ENCODE measurements at places on chromosomes 13 and 19.

- DNase-seq = no peak
Observed at GRCh38 chr13:50401721-50402465, 386.6 kb downstream of the KCNRG start.

DNA sequence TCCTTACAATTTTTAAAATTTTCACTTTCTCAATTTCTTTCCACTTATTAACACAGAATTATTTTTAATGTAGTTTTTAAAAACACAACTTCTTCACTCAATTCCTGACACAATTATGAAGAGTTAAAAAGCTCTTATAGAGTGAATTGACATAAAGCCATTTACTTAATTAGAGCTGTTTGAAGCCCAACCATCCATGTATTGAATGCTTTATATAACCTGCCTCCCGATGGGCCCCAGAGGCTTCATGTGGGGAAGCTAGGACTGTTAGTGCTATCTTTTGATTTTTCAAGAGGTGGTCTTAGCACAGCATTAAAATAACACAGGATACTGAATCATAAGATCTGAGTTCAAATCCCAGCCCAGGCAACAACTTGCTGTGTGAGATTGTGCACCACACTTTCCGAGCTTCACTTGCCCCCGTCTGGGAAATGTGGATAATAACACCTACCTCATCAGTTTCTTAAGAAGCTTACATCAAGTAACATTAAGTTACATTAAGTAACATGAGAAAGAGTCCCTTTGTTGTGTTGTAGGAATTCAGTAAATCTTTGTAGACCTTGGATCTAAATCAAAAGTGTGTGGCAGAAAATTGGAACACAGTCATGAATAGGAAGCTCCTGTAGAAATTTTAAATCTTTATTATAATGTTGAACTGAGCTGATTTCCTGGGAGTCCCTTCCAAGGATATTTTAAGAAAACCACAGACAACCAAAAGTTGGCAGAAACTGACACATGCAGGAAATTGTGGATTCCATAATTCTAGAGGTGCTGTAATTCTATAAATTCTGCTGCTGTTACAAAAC lies 5.5 kb upstream of the ENOX1 start:
- no peak for DNase-seq

DNA sequence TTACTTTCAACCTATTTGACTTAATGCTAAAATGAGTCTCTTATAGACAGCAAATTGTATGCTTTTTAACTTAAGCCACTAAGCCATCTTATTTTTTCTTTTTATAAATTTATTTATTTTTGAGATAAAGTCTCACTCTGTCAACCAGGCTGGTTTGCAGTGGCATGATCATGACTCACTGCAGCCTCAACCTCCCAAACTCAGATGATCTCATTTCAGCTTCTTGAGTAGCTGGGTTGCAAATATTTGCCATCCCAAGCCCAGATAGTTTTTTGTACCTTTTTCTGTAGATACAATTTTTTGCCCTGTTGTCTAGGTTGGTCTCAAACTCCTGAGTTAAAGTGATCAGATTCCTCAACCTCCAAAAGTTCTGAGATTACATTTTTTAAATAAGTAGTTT lies 27.1 kb downstream of the ZNF714 start:
- no peak for DNase-seq

GRCh38 chr19:35673121-35673804 lies 6.9 kb downstream of the UPK1A start:
- peak; percentile 96 for DNase-seq

GRCh38 chr13:34555988-34556387 lies 386.1 kb upstream of the NBEA start:
- DNase-seq = no peak

DNA sequence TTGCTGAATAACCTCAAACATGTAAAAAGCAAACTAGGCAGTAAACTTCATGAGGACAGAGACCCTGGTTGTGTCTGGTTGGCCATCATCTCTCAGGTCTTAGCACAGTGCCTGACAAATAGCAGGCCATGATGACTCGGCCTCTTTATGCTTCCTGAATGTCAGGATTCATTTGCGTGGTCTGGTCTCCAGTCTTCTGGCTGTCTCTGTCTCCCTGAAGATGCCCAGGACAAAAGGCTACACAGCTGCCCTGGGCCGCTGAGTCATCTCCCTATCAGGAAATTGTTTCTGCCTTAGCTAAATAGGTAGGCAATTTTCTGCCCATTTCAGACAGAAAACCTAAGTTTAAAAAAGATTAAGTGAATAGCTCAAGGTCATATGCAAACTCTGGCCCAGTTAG lies 84.1 kb upstream of the FNDC3A start:
- DNase-seq = no peak

- no peak for DNase-seq
Observed at GRCh38 chr13:20828539-20829364, 55.0 kb upstream of the EEF1AKMT1 start.

DNA sequence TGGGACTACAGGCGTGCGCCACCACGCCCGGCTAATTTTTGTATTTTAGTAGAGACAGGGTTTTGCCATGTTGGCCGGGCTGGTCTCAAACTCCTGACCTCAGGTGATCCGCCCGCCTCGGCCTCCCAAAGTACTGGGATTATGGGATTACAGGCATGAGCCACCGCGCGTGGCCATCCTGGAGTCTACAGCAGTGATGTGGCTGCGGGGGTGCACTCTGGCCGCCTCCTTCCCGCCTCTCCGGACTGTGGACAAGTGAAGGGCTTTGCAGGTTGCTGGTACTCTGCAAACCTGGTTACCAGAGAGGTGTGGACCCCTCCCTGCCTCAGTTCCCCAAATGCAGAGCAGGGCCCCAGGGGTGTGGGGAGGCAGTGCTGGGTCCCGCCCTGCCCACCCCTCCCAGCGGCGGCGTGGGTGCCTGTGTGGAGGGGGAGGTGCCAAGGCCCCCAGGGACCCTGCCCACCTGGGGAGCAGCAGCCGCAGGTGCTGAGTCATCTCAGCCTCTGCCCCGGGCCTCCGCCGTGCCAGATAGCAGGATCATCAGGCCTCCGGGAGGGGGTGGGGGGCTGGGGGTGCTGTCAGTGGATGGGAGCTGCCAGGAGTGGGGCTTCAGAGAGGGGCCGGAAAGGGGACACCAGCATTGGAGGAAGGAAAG lies 23.1 kb downstream of the ARID3A start:
- DNase-seq = no peak

GRCh38 chr13:73733706-73734105 lies 400.5 kb downstream of the KLF12 start:
- no peak for DNase-seq

GRCh38 chr13:52969373-52969772 lies 59.2 kb upstream of the OLFM4 start:
- DNase-seq = no peak

DNA sequence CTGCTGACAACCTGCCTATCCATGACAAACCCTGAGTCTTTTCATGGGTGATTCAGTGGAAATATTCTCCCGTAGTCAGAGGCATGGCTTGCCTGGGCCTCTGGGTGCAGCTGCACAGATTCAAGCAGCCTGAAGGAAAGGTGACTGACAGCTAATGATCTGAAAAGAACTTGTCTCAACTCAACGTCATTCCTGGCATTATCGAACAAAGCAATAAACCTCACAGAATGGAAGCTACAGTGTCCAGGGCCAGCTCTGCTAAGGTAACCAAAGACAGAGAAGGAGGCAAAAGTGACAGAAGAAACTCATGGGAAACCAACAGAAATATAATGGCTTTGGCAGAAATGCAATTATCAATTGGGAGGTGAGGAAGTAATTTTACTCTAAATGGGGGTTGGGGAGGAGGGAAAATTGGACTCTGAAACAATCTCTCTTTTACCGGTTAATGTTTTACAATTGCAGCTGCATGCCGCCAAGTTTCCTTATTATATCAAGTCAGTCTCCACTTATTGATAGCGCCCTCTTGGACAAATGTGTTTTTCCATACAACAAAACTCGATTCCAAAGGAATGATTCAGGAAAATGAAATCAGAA lies 12.9 kb downstream of the STARD13 start:
- no peak for DNase-seq

DNA sequence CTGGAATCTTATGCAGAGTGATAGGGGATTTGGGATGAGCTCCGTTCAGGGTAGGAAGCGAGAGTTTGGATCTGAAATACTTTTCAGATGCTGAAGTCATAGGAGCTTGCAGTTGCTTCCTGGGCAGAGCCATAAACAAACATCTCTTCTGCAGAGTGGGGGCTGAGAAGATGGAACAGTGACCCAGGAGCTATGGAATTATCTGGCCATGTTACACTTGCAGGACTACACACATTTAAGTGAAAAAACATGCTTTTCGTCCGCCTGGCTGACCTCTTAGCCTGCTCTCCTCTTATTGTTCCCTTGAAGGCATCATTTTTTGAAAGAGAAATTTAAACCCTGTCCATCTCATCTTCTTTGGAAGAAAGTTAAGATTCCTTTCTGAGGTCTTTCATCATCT lies 40.7 kb downstream of the PSG11 start:
- DNase-seq = no peak

GRCh38 chr19:28519218-28519779 lies 693.7 kb downstream of the UQCRFS1 start:
- DNase-seq = no peak

- no peak for DNase-seq
Observed at GRCh38 chr13:92827503-92827902, 399.1 kb upstream of the GPC6 start.

- DNase-seq = no peak
Observed at GRCh38 chr13:113666951-113667701, at the start of gene GRK1. TSS of gene GRK1 (plus strand) at chr13:113667219. CDS start at chr13:113667387, 168 bp downstream.

DNA sequence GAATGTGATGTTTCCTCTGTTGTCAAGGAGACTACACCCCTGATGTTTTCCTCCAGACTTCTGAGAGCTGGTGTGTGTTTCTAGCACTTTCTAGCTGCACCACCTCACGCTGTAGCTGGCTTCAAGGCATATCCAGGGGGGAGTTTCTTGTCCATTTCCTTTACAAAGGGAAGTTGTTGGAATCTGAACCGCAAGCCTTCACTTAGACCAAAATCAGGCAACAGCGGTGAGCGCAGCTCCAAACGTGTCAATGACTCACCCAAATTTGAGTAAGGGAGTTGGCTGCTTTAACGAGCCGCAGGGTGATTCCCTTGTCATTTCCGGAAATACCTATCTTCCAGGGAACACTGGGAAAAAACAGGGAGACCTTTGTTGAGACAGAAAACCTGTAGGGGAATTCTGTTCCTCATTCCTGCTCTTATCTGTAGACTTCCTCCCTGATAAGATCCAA lies 2.5 kb downstream of the LDLR start:
- DNase-seq = no peak

DNA sequence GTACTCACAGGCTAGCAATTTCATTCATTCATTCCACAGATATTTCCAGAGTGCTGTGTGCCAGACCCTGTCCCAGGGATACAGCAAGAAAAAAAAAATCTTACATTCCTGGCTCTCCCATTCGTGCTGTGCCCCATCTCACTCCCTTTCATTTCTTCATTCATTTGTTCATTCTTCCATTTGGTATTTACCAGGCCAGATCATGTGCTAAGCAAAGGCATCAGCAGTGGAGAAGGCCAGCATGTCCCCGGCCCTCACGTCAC lies 2.3 kb downstream of the MAP3K10 start:
- no peak for DNase-seq

GRCh38 chr19:46466536-46467196 lies 4.7 kb downstream of the PNMA8A start:
- no peak for DNase-seq

DNA sequence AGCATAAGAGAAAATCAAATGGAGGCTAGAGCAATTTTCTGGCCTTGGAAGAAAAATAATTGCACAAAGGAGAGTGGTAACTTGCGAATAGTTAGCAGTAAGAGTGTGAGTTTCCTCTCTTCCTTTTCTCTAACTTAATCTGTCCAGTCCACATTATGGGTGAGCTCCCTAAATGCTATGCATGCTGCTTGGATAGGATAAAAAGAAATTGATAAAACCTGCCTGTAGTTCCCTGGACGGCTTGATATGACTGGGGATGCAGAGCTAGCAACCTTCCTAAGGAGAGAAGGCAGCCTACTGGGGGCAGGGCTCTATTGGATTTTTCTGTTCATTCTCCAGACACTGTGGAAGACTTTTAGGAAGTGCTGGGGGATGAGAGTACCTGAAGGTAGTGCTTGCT lies 311.3 kb downstream of the LMO7 start:
- no peak for DNase-seq

- no peak for DNase-seq
Observed at GRCh38 chr19:7203332-7203731, 90.9 kb downstream of the INSR start.

GRCh38 chr13:31276421-31276820 lies 76.6 kb downstream of the B3GLCT start:
- no peak for DNase-seq

- DNase-seq = no peak
Observed at GRCh38 chr13:21256351-21256761, 79.9 kb downstream of the MRPL57 start.

DNA sequence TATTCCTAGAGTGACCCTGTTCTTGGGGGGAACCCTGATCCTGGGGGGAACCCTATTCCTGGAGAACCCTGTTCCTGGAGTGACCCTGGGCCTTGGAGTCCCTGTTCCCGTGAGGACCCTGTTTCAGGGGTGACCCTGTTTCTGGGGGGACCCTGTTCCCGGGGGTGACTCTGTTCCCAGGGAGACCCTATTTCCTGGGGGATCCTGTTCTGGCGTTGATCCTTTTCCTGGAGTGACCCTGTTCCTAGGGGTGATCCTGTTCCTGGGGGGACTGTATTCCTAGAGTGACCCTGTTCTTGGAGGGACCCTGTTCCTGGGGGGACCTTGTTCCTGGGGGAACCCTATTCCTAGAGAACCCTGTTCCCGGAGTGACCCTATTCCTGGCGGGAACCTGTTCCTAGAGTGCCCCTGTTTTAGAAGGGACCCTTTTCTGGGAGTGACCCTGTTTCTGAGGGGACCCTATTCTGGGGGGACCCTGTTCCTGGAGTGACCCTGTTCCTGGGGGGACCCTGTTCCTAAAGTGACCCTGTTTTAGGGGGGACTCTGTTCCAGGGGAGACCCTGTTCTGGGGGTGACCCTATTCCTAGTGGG lies 15.0 kb downstream of the GNA15 start:
- DNase-seq = no peak

DNA sequence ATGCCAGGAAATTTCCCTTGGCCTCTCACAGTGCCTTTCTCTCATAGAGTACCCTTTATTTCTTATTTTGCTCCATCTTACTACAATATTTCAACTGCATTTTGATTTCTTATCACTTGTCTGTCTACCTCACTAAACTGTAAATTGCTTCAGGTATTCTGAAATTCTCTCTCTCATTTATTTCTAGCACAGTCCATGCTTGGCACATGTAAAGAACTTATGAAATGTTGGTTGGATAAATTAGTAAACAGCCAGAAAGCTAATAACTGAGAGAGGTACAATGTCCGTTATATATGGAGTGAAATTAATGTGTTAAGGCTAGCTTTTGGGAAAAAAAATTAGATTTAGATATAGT lies 138.3 kb upstream of the RFC3 start:
- no peak for DNase-seq

GRCh38 chr13:91904005-91904404 lies 505.6 kb downstream of the GPC5 start:
- no peak for DNase-seq

- DNase-seq = no peak
Observed at GRCh38 chr13:44052780-44053184, 173.1 kb downstream of the LACC1 start.

DNA sequence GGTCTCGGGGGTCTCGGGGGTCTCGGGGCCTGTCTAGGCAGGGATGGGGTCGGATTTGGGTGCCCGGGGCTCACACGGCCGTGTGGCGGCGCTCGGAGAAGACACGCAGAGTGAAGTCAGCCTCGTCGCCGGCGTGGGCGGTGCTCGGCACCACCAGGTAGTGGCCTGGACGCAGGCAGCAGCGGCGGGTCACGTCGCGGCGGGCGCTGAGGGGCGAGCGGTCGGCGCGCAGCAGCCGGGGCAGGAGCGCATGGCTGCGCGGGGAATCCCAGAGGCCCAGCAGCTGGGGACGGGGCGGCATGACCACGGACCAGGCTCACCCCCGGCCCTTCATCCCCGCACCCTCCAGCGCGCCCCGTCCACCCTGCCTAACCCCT lies 8.2 kb downstream of the CAPN12 start:
- DNase-seq = no peak
